Activated naive CD4-positive, alpha-beta T cell treated with anti-CD3 and anti-CD28 coated beads, Interleukin-2, amount 50 U/mL, for 72 hours (primary cell): ENCODE measurements at places on chromosomes 2 and 18.

DNA sequence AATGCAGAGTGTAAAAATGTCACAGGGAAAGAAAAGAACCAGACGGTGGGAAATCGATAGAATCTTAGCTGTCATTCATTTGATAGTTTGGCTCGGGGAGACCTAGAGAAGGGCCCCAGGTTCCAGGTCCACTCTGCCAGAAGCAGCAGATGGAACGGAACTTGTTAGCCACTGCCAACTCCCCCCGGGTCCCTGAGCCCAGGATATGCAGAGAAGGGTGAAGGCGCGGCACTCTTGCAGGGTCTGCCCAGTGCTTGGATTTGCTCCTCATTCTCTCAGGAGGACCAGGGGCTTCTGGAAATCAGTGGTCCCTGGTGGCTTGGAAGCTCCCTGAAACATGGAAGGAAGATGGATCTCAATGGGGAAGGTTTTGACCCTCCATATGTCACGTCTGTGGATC, 11.6 kb upstream of the XDH start:
- no peak for DNase-seq

- no peak for DNase-seq
These were observed 136.7 kb downstream of the ANTXR1 start for GRCh38 chr2:69149631-69150215.

DNA sequence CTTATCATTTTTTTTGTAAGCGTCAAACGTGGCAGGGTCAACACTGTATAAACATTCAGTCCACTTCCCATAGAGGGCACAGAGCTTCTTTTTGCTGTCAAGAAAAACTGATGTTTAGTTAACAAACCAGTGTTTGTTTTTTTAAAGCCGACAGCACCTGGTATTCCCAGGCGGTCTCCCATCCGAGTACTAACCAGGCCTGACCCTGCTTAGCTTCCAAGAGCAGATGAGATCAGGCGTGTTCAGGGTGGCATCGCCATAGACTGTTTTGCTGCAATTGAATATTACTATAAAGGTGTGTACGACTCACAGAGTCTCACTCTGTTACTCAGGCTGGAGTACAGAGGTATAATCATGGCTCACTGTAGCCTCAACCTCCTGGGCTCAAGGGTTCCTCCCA, 31.5 kb downstream of the CABYR start:
- DNase-seq = no peak

DNA sequence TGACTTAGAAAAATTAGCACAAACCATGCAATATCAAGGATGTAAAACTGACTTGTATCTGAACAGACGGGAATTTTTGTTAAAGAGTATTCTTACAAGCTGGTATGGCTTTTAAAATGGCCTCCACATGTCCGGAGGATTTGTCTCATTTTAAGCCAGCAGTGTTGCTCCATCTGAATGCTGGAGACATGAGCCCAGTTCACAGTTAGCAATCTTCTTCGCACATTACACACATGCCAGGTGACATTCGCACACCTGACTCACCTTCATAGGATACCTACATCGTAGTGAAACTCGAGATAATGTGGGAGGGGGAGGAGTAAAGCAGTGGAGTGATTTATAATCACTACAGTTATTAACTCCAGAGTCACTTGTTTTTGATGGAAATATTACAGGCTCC, 231.8 kb upstream of the RBBP8 start:
- DNase-seq = no peak

GRCh38 chr2:74188018-74188601, 9.4 kb upstream of the MOB1A start:
- no peak for DNase-seq

DNA sequence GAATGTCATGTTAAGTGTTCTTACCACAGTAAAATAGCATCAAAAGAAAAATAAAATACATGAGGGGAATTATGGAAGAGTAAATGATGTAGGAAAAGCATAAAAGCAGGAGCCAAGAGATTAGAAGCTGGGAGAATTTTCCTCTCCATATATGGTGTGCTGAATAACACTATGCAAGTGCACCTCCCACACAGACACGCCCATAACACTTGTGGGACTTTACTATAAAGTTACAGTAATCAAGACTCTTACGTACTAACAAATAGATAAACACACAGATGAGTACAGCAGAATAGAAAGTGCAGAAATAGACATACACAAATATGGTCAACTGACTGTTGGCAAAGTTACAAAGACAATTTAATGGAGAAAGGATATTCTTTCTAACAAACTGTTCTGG, 16.0 kb upstream of the SPHKAP start:
- no peak for DNase-seq
